ENCODE measurements at places on chromosomes 6 and 20.

DNA sequence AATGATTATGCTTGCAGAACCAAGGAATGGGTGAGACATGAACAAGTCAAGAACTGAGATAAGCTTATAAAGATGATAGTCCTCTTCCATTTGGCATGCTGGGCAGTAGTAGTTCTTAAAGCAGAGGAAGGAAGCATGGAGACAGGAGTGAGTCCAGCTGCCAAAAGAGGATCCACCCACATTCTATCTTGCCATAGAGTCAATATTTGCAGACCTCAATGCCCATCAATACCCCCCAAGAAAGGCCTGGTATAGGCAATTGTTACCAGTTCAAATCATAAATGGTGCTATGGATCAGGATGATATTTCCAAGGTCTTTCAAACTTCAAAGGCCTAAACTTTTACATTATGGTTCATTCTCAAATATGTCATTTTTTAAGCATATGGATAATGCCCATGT is 4.8 kb downstream of the ARHGAP18 start:
- no peak for DNase-seq

- DNase-seq = no peak
Observed at GRCh38 chr6:86706449-86706848, 230.9 kb upstream of the HTR1E start.

- no peak for DNase-seq
Observed at GRCh38 chr20:40286975-40287531, 402.0 kb downstream of the MAFB start.

DNA sequence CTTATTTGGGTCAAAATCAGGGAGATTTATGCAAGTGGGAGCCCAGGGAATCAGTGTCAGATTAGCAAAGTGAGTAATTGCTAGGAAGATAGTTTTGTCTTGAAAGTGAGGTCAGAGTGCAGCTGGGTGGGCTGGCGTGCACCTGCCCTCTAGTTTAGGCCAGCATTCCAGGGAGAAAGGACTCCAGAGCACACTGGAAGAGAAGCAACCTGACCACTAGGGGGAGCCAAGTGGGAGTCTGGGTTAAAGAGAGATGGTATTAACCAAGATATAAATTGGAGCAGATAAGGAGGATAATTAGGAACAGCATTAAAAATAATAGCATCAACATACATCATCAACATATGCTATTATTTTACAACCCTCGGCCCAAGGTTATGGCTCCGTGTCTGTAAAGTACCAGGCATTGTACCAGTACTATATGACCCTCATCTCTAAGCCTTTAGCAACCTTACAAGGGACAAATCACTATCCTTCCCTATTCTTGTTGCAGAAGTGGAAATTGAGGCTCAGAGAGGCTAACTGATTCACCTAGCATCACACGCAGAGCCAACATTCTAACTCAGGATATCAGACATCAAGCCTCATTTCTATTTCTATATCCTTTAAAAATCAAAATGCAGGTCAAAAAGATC is 57.8 kb downstream of the SLC2A10 start:
- no peak for DNase-seq

DNA sequence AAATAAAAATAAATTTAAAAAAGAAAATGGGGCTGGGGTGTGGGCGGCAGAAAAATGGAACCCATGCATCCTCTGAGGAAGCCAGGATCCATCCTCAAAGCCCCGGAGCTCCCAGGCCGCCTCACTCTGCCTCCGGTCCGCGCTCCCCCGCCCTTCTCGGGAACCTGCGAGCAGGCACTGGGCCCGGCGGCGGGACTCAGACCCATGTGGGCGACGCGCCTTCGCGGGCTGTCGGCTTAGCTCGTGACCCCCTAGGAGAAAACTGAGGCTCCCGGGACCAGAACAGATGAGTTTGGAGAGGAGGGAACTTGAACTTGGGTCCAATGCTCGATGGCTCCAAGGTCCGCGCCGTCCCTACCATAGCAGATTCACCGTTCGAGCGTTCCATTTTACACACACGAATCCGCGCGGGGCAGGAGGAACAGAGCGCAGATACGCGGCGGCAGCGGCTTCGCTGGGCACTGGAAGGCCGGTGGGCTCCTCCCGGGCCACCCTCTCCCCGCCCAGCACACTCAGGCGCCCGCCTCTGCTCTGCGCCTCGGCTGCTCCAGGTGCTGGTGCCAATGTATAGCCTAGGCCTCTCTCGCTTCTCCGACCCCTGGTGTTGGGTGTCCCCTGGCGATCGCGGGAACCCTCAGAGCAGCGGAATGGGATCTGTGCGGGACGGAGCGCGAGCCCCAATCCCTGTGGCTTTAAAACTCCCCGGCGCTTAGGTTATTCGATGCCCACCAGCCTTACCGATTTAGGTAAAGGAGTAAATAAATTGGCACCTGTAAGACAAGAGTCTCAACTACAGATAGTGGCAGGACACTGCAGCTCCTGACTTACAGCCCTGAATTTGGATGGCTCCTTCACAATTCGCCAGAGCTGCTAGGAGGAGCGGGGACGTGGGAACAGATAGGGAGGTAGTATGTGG is 39.2 kb downstream of the DPPA5 start:
- no peak for DNase-seq

DNA sequence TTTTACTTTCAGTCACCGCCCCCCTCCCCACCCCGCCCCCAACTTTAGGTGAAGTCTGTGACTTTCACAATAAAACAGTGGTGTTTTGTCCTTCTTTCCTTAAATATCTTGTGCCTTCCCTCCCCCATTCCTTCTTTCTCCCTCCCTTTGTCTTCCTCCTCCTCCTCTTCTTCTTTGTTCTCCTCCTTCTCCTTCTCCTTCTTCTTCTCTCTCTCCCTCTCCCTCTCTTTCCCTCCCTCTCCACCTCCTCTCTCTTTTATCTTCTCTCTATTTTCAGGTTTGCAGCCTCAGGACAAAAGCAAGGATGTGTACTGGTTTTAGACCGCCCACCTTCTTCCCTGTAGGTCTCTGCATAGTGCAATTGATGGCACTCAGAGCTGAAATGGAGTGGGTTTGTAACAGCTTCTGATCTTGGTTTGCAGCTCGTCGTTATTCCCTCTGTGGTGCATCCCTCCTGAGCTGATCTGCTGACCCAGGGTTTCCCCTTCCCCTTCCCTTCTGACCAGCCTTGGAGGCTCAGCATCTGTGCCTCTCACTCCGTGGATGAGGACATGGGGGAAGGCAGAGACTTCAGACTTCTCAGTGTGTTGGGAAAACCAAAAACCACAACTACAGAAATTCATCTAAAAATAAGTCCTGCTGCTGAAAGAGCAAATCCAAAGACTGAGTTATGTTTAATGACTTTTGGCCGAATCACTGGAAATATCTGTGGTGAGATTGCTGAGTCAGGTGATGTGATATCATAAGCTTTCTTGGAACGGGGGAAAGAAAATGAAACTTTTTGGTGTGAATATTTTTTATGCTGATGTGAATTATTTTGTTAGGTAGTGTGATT is 6.9 kb downstream of the VGLL2 start:
- no peak for DNase-seq

- no peak for DNase-seq
Observed at GRCh38 chr20:58997141-58997770, 9.8 kb downstream of the CTSZ start.

All from NK-92 treated with Interleukin-12 subunit alpha and Interleukin-12 subunit beta, amount 100 ng/mL, for 24 hours (cell line).